ENCODE measurements at places on chromosomes 7 and 10.

DNA sequence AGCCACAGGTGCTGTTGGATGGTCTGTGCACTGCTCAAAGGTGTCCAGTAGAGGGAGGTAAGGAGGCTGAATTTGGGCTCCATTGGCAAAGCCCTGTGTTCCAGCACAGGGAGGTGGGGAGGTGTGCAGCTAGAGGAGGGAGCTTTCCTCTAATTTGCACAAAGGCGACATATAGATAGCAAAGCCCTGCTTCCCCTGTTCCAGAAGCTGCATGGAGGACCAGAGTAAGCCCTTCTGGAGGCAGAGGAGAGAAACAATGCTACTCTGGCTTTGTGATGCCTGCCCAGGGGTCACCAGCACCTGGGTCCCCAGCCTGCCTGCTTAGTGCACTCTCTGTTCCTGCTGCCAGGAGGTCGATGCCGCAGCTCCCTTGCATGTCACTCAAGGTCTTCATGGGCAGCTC, 3.4 kb upstream of the ARHGAP22 start:
- no peak for DNase-seq

DNA sequence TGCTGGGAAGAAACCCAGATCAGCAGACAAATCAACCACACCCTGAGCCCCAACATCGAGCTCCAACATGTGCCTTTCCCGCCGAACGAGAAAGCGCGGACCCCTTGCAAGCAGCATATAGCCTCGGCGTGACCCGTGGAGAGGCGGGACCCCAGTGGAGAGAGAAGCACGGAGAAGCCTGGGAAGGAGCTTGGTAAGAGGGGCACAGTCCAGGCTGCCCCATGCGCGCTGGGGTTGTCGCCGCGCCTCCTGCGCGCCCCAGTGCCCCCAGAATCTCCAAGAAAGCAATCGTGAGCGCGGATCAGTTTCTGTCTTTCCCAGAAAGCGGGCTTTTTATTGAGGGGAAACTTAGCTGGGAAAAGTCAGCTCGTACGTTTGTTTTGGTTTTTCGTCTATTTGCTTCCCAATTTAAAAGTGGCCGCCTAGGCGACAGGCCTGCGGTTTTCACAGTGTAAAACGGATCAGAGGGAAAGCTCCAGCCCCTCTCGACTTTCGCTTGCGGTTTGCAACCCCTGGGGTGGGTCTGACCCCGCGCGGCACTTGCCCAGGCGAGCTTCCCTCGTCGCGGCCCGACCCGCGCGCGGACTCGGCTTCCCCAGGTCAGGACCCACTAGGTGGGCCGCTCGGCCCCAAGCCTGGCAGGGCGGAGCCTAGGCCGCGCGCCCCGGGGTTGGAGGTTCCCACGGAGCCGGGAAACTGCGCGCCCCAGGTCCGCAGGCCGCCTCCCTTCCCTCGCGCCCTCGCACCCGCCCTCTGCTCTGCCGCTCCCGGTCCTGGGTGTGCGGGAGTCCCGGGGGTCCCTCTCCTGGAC, 31.1 kb downstream of the SKIDA1 start:
- no peak for DNase-seq

GRCh38 chr10:580778-581177, 108.7 kb downstream of the DIP2C start:
- no peak for DNase-seq

DNA sequence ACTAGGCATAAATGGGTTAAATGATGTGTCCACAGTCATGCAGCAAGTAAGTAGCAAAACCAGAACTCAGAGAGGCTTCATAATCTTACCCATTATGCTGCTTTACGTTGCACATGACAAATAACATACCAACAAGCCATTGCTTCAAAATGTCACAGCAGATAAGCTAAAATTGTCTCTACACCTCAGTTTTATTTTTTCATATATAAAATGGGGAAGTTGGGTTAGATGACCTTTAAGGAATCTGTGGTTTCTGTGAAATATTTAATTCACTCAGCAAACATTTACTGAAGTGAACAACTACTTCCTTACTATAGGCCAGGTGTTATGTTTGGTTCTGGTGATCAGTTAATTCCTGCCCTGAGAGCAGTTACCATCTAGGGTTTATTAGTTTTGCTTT, 2.2 kb upstream of the ASCC1 start:
- DNase-seq: no peak

DNA sequence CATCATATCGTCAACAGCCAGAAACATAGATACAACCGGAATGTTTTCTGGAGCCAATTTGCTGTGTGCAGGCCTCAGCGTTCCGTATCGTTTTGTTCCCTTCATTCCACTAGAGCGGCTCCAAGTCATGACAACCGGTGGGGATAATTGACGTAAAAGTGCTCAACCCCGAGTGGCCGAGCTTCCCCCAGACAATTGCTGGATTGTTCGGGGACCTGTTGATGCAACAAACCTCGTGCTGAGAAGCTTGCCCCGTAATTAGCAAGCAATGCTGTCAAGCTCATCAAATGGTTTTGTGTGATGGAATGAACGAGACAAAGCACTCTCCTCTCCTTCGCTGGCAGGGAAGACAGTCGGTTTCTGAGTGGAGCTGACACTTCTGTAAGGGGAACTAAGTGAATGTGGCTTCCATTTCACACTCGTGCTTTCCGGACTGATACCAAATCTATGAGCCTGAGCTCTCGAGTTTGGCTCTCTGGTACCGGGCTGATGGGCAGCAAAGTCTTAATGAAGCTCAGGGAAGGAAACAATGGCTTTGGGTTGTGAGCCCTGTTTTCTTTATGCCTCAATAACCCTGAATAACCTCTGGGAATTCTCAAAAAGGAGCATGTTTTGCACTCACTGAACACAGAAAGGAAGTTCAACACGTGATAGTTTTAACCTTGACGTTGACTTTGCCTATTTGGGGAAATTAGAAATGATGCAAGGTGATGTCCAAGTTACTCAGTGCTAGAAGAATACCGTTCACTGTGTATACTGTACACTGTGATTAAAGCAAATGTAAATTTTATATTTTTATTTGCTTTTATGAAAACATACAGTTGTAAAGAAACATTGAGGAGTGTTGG, 220.5 kb downstream of the BAMBI start:
- DNase-seq: no peak

Measured in activated T-helper 9 cell treated with anti-CD3 and anti-CD28 coated beads, Interleukin-2, amount 50 U/mL, for 16 hours (primary cell).